Small intestine (tissue), 16 donors: ENCODE measurements at places on chromosomes 2 and 18.

DNA sequence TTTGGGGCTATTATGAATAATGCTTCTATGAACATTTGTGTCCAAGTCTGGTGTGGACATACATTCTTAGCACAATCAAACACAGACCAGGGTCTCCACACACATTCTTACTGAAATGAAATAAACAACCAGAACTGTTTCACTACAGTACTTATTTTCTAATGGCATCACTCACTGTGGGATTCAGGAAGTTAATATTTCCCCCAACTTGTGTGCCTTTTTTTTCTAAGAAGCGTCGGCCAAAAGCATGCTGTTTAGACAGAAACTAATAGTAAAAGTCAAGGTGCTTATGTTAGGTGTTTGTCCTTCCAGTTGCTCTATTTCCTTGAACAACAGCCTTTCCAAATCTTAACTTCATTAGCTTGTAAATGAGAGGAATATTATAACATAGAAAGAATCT, 117.6 kb downstream of the DOCK10 start:
- DNase-seq: no peak

- DNase-seq: no peak
These were observed 627.7 kb upstream of the CDH2 start for GRCh38 chr18:28804512-28805202.

DNA sequence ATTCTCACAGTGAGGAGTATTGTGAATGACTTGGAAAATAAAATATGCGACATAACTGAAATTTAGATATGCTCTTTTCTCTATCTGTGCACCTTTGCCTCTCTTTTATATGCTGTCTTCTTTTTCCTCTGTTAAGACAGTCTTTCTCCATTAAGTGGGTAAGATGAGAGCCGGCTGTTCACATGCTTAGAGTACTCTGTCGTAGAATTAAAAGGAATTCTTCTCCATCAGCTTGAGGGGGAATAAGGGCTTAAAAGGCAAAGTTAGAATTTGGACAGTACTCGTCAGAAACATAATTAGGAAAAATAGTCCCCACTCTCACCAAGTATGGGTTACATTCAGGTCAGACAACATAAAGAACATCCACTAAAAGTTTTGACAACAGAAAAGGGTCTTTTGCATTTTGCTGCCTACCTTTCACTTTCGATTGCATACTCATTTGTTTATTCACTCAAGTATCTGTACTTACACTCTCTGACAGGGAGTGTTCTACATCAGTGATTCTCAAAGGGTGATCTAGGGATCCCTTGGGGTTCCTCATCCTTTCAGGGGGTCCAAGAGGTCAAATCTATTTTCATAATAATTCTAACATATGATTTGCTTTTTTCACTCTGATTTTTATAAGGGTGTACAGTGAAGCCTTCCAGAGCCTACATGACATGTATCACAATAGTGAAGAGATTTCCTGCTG, 48.0 kb downstream of the ARHGAP15 start:
- no peak for DNase-seq

GRCh38 chr18:39453882-39454281, 1888.3 kb upstream of the CELF4 start:
- DNase-seq: peak; percentile 68

- no peak for DNase-seq
These were observed 143.5 kb downstream of the GALNT13 start for GRCh38 chr2:154015233-154015632.

- DNase-seq: peak; percentile 68
These were observed 100.5 kb downstream of the CAPN13 start for GRCh38 chr2:30706534-30707303.

GRCh38 chr2:63046552-63046951, 4.1 kb upstream of the OTX1 start:
- no peak for DNase-seq

GRCh38 chr2:202203348-202203747, 35.0 kb downstream of the SUMO1 start:
- DNase-seq: no peak

GRCh38 chr2:85111819-85112281, 21.3 kb upstream of the TCF7L1 start:
- DNase-seq: no peak

DNA sequence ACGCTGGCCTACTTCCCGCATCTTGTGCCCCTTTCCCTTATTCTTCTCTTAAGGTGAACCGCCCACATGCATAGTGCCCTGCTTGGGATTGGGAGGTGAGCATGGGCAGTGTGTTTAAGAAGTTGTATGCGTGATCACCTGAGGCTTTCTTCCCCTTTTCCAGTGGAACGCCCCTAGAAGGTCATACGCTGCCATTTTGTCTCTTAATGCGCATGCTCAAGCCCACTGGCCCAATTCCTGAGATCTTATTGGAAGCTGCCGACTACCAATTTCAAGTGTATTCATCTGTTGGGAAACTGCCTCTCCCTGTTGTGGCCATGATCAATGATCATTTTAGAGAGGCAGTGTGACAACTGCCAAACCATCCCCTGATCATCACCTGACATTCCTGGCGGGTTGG, 3.3 kb upstream of the CETN1 start:
- DNase-seq: no peak

- no peak for DNase-seq
These were observed 137.5 kb downstream of the GPD2 start for GRCh38 chr2:156573710-156574109.

DNA sequence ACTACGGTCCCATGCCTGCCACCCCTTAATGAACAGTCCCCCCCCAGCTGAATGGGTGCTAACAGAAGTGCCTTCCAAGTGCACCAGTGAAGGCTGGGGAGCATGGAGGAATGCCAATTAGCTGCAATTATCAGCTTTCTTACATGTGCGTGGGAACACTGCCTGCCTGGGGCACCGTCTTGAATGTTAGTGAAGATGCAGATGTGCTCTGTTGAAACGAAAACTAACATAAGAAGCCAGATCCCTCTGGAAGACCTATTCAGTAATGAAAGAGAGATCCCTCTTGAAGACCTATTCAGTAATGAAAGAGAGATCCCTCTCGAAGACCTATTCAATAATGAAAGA, 154.5 kb downstream of the CLIP4 start:
- DNase-seq: no peak

- DNase-seq: no peak
These were observed 47.2 kb downstream of the PRKRA start for GRCh38 chr2:178403671-178404306.

DNA sequence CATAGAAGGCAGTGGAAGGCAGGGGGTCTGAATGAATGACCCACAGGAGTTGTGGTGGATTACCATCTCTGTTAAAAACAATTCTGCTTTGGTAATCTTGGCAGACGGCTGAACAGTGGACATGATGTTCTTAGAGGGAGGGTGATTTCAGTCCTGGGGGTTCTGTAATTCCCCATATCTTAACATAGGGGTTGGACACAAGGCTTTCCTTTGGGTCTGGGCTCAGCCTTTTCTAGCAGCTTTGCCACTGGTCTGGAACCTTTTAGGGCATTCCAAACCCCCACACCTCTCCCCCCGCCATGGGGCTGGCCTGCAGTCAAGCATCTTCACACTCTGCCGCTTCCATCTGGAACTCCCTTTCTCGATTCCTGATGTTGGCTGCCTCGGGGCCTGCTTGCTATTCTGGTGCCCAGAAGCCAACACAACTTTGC, 50.3 kb downstream of the RPL37A start:
- DNase-seq: no peak

GRCh38 chr2:95297639-95298395, 670 bp downstream of the KCNIP3 start:
- no peak for DNase-seq

DNA sequence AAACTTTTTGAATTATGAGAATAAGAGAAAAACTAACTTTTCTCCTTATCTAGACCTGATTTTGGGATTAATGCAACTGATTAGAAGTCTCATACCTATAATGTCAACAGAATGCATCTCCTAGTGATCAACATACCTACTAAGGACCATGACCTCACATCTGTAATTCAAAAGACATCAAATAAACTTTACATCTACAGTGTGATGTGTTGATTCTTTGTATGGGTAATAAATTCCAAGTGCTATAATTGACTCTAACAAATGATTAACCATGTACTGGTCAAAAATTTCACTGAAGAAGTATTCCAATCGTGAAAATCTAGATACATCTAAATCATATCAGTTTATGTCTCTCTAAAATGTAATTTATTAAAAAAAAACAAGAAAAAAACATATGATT, 84.5 kb downstream of the STRN start:
- DNase-seq: peak; percentile 37

DNA sequence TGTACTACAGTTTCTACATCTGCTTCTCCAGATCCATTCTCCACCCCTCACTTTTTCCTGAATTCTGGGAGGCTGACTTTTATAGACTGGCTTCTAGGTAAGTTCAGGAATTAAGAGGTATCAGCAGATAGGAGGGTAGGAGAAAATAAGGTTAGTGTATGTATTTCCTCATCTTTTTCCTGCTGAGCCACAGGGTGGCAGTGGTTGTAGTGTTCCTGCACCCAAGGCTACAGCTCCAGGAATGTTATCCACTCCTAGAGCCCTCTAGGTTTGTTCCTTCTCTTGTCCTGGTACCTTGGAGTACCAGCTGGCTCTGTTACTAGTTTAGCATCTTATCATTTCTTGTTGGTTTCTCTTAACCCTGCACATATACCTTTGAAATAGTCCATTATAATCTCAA, 40.7 kb upstream of the C2orf66 start:
- peak; percentile 67 for DNase-seq

GRCh38 chr2:33366473-33366872, 110.0 kb upstream of the RASGRP3 start:
- no peak for DNase-seq

DNA sequence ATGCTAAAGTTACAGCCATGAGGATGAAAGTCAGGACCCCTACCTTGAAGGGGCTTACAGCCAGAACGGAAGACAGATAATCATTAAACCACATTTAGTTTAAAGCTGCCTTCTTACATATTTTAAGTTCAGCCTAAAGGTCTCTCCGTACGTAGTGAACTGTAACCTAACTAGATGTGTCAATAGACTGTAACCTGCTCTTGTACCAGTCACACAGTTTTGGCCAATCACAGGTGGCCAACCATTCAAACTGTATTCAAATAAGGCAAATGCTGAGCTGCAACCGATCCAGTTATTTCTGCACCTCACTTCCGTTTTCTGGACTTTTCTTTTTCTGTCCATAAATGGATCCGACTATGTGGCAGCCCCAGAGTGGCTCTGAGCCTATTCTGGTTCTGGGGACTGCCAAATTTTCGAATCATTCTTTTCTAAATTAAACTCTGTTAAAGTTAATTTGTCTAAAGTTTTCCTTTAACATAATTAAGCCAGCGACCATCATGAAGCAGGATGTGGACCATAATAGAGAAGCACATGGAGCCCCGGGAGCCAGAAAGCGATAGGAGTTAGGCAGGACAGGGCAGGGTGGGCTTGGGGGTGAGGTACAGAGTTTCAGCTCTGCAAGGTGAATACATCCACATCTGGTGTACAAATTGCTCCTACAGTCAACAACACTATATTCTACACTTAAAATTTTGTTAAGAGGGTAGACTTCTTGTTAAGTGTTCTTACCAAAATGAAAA, 48.4 kb upstream of the YPEL5 start:
- DNase-seq: no peak

GRCh38 chr2:161265874-161266273, 42.4 kb upstream of the PSMD14 start:
- no peak for DNase-seq

DNA sequence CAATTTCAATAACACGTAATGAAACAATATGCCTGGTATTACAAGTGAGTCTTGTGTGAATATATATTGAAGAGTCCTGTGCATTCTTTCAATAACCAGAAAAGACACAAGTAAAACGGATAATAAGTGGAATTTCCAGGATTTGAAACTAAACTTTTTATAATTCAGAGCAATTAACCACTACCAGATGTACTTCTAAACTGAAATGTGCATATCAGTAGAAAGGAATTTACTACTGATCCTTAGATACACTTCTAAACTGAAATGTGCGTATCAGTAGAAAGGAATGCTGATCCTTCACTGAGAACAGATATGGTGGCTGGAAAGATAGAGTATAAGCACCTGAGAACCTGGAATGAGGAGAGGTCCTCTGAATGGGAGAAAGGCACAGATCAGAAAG, 470.9 kb upstream of the SPHKAP start:
- DNase-seq: no peak

- no peak for DNase-seq
These were observed 108.5 kb downstream of the CMPK2 start for GRCh38 chr2:6757215-6757614.

DNA sequence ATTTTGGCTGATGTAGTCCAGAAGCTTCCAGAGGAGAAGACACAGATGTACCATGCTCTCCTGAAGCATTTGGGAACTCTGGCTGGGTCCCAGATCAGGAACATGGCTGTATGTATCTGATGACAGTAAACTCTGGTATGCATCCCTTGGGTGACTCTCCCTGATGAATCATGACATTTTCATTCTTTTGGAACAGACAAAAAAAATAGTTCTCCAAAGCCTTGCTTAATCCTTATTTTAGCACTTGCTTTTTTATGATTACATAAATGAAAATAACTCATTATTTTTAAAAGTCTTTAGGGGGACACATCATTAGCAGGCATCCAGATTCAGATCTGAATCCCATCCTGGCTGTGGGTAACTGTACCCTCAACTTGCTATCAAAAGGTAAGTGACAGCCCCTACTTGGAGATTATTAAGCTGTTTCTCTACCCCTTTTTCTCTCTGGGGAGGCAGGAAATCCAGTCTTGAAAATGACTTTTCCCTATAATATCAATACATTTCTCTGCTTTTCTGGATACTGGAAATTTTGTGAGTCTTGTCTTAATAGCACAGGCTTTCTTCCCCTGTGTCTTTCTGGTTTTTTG, 23.3 kb downstream of the AOX1 start:
- no peak for DNase-seq

GRCh38 chr2:150122871-150123613, 364.4 kb downstream of the RND3 start:
- DNase-seq: no peak

DNA sequence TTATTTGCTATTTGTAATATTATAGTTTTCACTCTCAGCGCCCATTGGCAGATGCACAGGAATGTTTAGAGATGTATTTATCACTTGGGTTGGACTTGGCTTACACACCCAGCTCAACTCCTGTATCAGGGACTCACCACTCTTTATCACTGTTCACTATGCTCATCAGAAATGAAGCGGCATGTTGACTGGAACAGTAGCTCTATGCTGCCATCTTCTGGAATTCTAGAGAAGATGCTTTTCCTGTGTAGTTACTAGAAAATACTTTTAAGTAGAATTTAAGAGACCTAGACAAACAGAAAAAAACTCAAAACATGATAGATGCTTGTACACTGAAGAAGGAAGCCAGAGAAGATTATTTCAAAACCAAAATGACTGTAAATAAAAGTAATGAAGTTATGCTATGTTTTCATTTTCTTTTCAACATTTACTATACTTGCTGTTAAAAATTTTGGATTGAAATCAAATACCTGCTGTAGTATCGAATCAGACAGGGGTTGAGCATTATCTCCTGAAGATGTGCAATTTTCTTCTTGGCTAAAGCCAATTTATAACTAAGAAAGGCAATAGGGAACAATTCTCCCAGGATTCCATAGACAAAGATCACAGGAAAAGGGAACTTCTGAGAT, 47.4 kb upstream of the NXPH2 start:
- peak; percentile 58 for DNase-seq

GRCh38 chr2:190497428-190497827, 37.1 kb downstream of the NEMP2 start:
- DNase-seq: peak; percentile 14
